ENCODE measurements at places on chromosomes 12 and 14.

DNA sequence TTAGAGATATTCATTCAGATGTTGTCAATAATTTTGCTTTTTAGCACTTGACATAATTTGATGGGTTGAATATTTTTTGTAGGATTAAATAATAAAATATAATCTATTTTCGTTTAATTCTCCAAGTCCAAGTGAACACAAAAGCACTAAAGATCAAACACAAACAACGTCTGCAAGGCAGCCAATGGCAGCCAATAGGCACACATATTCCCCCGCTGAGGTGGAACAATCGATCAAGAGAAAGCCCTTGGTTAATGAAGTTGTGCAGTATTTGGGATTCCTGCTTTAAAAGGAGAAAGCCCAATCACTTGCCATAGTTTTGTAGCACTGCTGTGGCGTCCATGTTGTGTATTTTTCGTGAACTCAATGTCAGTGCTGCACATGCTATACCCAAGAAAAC, 1.5 kb downstream of the DHRS7 start:
- no peak for DNase-seq

DNA sequence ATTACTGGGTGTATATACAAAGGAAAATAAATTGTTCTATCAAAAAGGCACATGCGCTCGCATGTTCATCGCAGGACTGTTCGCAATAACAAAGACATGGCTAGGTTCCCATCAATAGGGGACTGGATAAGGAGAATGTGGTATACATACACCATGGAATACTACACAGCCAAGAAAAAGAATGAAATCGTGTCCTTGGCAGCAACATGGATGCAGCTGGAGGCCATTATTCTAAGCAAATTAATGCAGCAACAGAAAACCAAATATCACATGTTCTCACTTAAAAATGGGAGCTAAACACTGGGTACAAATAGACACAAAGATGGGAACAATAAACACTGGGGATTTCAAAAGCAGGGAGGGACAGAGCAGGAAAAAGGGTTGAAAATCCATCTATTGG, 58.6 kb downstream of the PKP2 start:
- no peak for DNase-seq

- no peak for DNase-seq
Observed at GRCh38 chr12:124207617-124208016, 87.3 kb upstream of the RFLNA start.

GRCh38 chr12:6113691-6114475, 10.6 kb downstream of the VWF start:
- DNase-seq = no peak

DNA sequence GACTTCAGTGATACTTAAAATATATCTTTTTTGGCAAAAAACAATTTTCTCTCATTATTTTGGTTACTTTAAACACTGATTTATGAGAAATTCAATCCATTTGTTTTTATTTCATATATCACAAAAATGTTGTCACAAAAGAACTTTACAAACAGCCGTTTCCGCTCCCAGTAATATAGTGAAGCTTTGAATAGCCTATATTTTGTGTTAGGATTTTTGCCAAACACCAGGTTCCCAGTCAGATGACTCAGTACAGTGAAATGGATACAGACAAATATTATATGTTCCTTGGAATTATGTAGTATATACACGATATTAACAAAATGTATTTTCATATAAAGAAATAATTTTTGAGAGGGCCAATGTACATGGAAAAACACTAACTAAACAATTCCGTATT, 411.1 kb downstream of the CCER1 start:
- no peak for DNase-seq

- DNase-seq = no peak
Observed at GRCh38 chr14:102570334-102570995, 22.0 kb upstream of the RCOR1 start.

DNA sequence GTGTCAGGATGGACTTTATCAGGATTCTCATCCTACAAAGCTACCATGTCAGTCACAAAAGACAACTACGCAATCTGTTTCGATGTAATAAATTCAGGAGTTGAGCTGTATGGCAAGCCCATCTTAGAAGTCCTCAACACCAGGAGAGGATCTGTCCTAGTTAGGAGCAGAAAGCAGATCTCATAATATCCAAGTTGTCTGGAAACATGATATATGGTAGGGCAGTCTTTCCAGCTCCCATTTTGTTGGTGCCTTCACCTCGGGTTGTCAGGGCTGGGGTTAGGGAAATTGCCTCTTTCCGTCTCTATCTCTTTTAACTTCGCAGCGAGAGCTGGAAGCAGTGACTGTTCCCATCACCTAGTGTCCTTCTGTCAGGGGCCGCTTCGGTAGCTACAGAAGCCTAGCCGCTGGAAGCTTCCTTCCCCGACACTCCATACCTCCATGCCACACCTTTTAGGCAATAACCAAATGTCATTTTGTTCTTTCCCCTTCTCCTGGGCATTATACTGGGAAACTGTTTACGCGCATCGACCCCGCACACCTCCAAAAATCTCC, 1.4 kb downstream of the NIN start:
- DNase-seq = no peak

GRCh38 chr14:102586420-102587104, 5.9 kb upstream of the RCOR1 start:
- DNase-seq = no peak

DNA sequence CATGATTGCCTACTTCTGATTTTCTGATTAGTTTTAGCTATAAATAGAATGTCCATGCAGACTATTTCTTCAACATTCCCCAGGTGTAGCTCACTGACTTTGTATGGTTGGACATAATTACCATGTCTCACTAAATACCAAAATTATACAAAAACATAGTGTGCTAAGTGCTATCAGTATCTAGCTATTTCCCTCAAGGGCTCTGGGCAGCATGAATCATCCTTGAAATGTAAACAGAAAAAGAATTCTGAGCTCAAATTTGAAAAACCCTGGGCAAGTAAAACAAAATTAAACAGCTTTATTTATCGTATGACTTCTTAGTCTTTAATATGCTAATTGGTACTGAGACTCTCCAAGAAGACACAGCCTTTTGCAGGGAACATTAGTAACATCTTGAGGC, 82.9 kb downstream of the SPATA7 start:
- DNase-seq = no peak

- DNase-seq = no peak
Observed at GRCh38 chr12:43392116-43392515, 159.9 kb downstream of the ADAMTS20 start.

GRCh38 chr12:12918781-12919389, 27.5 kb downstream of the GPRC5A start:
- no peak for DNase-seq

- no peak for DNase-seq
Observed at GRCh38 chr12:127583041-127583440, 683.9 kb upstream of the TMEM132C start.

DNA sequence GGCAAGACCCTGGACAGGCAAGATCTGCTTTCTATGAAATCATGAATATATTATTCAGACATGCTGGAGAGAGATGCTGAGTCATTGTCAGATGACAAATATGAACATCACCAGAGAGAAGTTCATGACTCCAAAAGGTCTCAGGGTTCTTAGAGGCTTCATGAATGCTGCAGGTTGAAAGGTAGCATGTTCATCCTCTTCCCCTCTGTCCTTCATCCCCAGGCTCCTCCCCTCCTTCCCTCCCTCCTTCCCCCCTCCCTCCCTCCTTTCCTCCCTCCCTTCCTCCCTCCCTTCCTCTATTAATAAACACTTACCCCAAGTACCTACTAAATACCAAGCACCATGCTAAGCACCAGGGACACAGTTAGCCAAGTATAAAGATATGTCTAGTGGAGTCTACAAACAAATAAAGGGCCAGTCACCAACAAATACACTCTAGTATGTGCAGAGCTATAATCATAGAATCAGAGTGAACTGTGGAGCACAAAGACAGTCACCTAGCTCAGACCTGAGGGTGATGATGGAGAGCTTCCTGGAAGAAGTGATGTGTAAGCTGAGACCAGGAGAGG, 46.2 kb downstream of the RPH3A start:
- DNase-seq = no peak

DNA sequence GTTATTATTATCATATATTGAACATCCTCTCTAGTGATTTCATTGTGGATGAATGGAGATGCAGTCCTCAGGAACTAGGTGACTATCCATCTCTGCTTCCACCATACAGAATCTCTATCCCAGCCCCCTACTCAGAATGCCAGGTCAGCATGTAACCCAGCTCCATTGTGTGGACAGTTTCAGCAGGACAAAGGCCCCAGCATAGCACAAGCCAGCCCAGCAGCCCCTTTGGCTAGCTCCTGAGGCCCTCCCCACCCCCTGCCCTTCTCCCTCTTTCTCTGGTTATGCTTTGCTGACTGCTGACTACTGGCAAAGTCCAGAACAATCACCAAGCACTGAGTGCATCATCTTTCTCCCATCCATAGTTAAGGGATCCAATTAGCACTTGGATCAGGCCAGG, 5.8 kb upstream of the SPRYD4 start:
- no peak for DNase-seq

- no peak for DNase-seq
Observed at GRCh38 chr14:61322011-61322798, 826 bp downstream of the PRKCH start.

All from activated CD4-positive, alpha-beta T cell treated with anti-CD3 and anti-CD28 coated beads, Interleukin-2, amount 50 U/mL, for 4 hours (primary cell).